ENCODE measurements at places on chromosomes 12 and 14. TPM values are rescaled to one million over a fixed set of nuclear protein-coding genes. Genes with fewer than 3 reads are reported as not detected.

- DNase-seq = no peak
These were observed 7.3 kb upstream of the TCHP start for GRCh38 chr12:109892748-109893147.

DNA sequence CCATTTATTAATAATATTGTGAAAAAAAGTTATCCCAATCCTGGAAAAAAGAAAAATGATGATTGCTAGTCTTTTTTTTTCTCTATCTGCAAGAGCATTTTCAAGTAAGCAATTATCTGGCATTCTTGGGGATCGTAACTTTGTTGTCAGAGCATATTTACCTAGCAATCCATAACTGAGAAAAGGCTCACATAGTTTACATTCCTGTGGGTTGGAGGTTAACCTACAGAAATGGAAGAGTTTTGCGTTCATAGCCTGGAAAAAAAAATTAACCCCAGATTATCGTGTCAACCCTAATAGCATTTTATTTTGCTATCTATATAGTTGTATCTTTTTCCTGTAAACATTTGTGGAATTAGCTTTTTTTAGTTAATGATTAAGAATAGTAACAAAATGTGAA lies 292.3 kb downstream of the DAD1 start:
- DNase-seq = peak; percentile 73

- no peak for DNase-seq
These were observed 11.6 kb upstream of the HAL start for GRCh38 chr12:96007729-96008128.

Gene ABCD2
- total RNA-seq = not detected

Gene GLIPR1
- total RNA-seq = 82.2 TPM

DNA sequence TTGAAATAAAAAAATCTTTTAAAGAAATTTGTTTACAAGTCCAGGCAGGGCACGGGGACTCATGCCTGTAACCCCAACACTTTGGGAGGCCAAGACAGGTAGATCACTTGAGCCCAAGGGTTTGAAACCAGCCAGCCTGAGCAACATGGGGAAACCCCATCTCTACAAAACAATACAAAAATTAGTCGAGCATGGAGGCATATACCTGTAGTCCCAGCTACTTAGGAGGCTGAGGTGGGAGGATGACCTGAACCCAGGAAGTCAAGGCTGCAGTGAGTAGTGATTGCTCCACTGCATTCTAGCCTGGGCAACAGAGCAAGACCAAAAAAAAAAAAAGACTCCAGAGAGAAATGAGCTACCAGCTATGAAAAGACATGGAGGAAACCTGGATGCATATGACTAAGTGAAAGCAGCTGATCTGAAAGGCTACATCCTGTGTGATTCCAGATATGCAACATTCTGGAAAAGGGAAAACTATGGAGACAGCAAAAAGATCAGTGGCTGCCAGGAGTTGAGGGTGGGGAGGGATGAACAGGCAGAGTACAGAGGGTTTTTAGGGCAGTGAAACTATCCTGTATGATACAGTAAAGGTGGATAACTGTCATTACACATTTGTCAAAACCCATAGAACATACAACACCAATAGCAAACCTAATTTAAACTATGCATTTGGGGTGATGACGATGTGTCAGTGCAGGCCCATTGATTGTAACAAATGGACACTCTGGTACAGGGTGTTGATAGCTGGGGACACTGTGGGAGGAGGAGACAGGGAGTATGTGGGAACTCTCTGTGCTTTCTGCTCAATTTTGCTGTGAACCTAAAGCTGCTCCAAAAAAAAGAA lies 59.9 kb downstream of the PRKAB1 start:
- DNase-seq = no peak

DNA sequence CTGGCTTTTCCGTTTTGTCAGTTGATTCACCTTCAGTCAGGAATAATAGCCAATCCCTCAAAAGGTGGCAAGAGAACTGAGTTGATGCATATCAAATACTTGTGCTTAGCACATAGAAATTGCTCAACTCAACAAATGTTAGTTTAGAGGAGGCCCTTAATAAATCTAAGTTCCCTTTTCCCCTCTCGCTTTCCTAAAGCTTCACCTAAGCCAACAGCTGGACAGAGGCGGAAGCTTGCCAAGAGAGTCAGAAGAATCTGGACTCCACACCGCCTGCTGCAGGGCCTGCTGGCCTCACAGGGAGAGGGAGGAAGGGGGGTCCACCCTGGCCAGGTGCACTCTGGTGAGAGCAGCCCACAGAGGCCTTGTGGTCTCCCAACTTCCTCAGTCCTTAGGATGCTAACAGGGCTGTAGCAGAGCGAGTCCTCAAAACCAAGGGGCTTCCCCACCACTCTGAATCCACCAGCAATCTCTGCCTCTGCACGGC lies 213.1 kb downstream of the CHST11 start:
- peak; percentile 8 for DNase-seq

Gene ISM2
- 0.54 TPM for total RNA-seq

- DNase-seq = no peak
These were observed 11.5 kb downstream of the CCDC198 start for GRCh38 chr14:57482120-57482519.

DNA sequence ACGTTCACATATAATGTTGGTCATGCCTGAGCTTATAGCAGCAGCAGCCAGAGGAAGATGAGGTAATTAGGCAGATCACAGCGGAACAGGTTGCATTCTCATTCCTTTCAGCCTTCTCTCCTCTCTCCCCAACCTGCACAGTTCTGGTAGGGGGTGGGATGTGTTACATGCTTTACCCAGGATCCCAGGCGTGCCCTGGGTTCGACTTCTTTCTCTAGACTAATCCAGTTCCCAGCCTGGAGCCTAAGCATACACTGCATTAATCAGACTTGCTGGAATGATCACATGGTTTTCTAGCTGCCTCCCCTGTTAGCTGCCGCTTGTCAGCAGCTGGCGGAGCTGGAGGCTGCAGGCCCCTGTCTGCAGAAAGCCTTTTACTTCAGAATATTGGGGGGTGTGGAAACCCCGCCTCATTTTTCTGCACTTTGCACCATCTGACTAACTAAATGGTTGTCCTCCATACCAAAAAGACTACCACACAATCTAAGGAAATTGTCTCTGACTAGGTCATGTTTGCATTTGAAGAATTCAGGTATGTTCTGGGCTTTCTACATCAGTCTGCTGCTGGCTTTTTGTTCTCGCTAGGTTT lies 46.0 kb upstream of the EVL start:
- DNase-seq = no peak

- no peak for DNase-seq
These were observed 466.3 kb downstream of the DIO2 start for GRCh38 chr14:79745046-79745445.

DNA sequence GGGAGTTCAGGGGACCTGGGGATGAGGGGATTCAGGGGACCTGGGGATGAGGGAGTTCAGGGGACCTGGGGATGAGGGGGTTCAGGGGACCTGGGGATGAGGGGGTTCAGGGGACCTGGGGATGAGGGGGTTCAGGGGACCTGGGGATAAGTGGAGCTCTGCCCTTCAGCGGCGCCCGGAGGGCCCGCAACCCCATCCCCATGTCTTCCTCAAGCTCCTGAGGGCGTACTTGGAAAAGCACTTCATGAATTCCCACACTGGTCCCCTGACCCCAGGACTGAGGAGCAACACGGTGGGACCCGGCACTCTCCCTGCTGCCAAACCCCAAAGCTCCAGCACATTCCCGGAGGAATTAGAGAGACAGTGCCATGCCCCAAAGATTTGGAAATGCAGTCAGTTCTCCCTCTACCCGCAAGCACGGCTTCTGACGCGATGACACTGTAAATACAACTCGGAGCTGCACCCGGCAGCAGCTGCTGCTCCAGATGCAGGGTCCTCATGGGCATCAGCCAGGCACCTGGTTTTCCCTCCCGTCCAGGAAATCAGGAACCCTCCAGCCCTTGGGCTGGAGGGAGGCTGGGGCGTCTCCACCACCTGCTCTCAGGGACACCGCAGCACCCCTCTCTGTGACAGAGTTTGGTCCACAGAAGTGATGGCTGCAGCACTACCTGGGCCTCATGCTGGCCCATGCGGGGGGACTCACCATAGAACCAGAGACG lies 32.8 kb upstream of the C14orf180 start:
- DNase-seq = no peak

DNA sequence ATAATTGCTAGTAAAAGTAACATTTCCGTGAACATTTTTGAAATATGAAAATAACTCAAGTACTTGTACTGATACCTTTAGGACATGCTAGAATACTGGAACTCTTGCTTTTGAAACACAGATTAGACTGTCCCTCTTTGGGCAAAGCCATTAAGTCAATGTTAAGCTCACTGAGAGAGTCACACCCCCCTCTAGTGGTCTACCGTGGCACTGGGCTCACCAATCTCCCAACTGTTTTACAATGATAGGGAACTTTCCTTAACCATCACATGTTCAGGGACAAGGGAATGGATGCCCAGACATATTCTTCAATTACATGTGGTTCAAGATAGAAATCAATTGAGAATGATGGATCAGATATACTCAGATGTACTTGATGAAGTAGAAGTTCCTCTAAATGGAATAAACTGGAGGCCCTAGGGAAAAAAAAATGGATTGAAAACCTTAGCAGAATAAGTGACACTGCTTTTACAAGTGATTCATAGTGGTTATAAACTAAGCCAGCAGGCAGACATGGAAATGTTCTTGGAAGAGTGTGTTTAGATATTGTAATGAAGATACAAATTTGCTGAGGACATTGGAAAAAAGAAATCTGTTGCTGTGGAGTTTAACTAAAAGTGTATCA lies 17.8 kb downstream of the NANOG start:
- DNase-seq = peak; percentile 61
